Ammon's horn (tissue), 1 donor: ENCODE measurements at places on chromosomes 12 and 14.

DNA sequence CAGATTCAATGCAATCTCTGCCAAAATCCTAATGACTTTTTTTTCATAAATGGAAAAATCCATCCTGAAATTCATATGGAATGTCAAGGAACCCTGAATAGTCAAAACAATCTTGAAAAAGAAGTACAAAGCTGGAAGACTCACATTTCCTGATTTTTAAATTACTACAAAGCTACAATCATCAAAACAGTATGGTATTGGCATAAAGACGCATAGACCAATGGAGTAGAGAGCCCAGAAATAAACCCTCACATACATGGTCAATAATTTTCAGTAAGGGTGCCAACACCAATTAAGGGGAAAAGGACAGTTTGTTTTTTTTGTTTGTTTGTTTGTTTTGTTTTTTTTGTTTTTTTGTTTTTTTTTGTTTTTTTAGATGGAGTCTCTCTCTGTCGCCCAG is 4.6 kb upstream of the RD3L start:
- no peak for DNase-seq

DNA sequence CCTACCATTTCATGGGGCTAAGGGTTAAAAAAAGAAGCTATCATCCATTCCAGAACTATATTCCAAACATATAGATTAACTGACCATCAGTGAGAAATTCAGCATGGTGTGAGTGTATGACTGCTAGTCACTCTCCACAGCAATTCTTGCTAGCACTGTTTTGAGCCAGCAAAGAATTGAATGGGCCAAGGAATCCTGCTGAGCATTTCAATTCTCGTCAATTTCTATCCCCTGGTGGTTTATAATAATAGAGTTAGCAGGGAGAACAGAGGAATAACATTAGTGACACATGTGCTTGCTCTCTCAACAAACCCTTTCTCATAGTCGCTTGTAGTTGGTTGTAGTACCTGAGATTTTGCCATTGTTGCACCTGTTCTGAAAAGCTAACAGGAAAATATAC is 7.2 kb downstream of the MBIP start:
- no peak for DNase-seq

DNA sequence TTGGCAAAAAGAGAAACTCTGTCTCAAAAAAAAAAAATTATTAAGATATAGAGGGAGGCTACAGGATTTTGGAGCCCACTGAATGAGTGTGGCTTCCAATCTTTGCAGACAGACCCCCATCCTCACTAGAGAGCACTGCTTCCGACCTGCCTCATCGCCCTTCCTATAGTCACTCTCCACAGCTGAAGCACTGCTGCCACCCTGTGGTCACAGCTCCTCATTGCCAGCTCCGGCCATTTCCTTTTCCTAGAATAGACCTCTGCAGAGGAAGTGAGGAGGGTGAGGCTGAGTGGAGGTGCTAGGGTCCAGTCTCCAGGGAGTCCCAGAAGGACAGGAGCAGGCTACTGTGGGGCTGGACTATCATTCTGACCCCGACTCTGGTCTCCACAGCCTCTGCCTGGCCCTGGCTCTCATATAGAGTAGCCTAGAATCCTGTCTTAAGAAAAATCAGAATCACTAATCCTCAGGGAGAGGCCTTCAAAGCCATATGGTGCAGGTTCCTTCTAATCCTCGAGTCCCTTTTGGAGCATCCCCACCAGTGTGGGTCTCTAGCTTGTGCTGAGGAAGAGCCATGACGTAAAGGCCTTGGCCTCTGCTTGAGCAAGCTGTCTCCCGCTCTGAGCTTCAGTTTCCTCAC is 1.4 kb upstream of the NPFF start:
- DNase-seq = peak; percentile 93

DNA sequence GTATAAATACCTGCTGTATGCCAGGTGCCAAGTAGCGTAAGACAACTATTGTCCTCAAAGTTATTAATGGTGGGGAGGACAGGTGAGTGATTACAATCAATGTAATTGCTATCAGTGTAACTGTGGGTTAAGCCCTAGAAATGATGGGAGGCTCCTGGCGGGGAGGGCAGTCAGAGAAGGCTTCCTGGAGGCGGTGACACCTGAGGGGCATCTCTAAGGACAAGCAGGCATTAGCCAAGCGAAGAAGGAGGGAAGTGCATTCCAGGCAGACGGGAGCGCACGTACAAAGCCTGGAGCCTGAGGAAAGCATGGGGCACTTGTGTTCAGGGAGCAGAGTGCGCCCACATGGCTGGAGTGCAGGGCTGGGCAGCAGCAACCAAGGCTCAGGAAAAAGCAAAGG is 182.9 kb upstream of the PRMT8 start:
- DNase-seq = no peak

DNA sequence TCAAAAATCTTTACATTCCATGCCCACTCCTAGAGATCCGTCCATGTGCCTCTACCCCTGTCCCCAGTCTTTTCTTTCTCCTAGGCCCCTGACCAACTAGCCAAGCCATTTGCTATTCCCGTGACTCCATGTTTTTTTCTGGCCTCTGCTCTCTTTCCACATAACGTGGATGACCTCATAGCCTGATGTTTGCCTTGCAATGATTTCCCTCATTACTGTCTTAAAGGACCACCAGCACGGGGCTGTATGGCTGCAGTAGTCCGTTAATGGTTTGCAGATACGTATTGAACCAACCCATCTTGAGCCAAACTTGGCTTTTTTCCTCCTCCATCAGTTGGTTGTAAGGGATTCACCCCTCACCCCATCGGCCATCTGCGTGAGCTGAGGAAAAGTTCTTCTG is 226.0 kb downstream of the PCNX1 start:
- no peak for DNase-seq

DNA sequence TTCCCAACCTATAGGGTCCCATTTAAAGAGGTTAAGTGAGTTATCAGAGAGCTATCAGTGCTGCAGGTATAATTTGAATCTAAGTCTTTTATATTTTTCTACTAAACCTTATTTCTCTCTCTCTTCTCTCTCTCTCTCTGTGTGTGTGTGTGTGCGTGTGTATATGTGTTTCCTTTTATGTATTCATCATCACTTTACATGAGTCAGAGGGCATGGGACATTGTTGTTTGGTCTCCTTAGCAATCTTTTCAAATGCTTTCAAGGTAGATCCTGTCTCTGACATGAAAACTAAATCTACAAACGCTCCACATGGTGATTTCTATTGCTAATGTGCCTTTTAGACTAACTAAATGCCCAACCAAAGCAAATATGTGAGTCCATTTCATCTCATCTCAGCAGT is 459.7 kb downstream of the BTG1 start:
- DNase-seq = no peak

DNA sequence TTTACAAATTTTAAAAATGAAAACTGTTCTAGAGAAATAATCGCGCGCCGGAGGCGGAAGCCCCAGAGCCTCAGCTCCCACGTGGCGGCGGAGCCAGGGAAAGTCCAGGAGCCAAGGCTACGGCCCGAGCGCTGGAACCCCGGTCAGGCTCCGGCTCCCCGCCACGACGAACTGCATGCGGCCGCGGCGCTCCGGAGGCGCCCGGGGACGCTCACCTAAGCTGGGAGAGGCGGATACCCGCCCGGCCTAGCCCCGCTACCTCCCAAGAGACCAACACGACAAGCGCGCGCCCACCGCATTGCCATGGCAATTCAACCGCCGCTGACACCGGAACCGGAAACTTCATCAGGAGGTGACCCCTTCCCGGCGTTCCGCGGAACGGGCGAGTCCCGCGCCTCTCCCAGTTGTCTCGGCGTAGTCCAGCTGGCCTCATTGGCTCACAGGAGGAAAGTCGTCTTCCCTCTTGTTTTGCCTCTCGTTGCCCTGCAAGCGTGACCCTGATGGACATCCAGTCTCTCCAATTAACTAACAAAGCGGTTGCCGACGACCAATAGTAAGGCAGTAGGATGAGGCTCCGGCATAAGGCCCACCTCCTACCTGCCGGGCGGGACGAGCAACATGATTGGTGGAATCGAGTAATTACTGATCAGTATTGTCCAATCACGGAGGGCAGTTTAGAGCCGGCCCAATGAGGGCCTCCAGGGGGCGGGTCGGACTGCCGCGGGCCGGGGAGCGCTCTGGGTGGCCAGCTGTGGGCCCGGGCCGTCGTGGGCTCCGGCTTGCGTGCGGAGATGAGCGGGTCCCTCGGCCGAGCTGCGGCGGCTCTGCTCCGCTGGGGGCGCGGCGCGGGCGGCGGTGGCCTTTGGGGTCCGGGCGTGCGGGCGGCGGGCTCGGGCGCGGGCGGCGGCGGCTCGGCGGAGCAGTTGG is at the start of gene GLRX5:
TSS of gene GLRX5 (plus strand) at position 752 of the 927 bp plus-strand sequence. CDS start at position 792, 40 bp downstream.
- peak; percentile 100 for DNase-seq

DNA sequence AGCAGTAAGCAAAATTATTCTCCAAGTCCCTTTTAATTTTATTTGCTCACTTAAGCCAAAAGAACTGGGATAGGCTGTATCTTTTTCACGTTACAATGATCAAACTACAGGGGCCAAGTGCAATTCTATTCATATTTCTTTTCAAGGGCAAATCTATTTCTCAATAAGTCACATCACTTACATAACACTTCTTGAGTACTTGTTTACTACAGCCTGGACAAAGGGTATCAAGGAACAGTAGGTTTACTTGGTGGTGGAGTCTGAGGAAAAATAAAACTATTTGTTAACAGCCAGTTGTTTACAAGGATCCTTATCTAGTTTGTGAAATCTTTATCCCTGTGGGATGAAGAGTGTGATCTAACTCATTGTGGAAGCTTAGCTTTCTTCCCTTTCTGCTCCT is 72.1 kb downstream of the PDE3A start:
- DNase-seq = no peak

GRCh38 chr14:57753821-57754220 is 112.1 kb downstream of the SLC35F4 start:
- no peak for DNase-seq

- DNase-seq = peak; percentile 82
These were observed 89.3 kb downstream of the OSBPL8 start for GRCh38 chr12:76470028-76470939.

DNA sequence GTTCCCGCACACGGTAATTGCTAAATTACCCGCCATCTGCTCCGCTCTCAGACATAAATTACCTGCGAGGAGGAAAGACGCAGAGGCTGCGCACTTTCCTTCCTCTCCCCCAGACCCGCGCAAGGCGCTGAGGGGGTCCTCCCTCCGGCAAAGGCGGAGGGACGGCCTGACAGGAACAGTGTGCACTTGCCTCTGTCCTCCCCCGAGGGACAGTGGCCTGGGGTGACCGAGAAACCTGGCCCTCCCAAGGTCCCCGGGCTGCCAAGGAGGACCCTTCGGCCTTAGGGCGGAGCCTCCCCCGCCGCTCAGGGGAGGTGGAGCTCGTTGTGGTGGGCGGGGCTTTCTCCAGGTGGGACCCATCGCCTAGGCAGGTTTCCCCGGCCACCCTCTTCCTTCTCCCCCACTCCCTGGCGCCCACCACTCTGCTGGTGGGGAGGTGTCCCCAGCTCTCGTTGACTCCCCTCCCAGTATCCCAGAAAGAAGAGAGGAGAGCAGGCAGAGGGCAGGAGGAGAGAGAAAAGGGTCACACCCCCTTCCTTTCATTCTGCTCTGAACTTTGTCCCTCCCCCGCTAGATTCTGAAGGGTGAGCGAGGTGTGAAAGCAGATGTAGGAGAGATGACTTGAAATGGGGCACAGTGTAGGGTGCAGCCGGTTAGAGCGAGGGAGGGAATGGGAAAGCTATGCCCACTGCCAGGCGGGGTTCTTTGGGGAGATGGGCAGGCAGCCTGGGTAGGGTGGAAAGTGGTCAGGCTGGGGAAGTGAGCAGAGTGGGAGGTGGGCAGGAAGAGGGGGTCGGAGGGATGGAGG is 11.4 kb upstream of the CALCOCO1 start:
- DNase-seq = no peak

GRCh38 chr12:103656291-103656690 is 69.2 kb downstream of the STAB2 start:
- no peak for DNase-seq

- no peak for DNase-seq
These were observed 13.9 kb upstream of the TNFRSF1A start for GRCh38 chr12:6355491-6356373.

DNA sequence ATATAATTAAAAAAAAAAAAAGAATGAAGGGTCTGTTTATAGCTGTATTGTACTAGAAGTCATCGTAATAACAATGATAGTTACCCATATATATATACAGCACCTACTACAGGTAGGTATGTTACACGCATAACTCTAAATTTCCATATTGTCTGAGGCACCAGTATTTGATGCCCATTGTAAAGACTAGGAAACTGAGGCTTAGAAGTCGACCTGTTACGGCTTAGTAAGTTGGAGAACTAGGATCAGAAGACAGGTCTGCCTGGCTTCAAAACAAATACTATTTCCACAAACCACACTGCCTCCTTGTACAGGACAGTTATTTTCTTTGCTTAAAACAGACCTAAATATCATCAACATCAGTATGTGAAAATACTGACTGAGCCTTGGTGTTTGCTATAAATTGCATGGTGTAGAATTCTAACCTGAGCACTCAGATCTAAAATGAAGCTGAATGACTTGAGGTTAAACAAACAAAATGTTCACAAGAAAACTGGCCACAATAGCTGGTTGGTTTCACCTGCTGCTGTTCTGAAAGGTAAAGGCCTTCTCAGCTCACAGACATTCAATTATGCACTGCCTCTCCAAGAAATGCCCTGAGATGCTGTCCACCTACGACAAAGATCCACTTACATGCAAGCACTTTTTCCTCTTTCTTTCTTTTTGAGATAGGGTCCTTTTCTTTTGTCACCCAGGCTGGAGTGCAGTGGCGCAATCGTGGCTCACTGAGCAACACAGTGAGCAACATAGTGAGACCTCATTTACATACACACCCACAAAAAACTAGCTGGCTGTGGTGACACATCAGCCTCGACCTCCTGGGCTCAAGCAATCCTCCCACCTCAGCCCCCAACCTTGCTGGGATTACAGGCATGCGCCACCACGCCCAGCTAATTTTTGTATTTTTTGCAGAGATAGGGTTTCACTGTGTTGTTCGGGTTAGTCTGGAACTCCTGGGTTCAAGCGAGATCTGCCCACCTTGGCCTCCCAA is 35.7 kb downstream of the SSH1 start:
- no peak for DNase-seq

DNA sequence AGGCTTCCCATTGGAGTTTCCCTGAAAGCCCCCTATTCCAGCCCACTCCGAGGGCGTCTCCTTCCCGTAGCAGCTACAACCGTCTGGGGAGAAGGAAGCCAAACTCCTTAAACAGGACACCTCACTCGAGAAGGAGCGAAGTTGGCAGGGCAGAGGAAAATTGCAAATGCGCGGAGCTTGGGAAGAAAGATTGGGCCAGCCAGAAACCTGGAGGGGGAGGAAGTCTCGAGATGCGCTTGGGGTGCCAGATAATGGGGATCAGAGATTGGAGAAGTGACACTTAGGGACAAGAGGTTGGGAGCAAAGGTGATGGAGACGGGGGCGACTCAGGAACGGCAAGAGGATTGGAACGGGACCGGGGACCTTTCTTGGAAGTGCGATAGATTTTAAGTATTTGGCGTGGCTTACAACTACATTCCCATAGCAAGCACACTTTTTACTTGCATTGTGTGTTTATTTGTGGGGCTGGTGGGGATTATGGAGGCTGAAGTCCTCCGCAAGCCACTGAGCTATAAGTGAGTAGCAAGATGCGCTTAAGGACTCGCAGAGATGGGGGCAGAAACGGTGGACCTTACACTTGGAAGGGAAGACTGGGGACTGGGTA is 926 bp downstream of the HRK start:
- no peak for DNase-seq
